ENCODE measurements at places on chromosomes 12 and 14.

DNA sequence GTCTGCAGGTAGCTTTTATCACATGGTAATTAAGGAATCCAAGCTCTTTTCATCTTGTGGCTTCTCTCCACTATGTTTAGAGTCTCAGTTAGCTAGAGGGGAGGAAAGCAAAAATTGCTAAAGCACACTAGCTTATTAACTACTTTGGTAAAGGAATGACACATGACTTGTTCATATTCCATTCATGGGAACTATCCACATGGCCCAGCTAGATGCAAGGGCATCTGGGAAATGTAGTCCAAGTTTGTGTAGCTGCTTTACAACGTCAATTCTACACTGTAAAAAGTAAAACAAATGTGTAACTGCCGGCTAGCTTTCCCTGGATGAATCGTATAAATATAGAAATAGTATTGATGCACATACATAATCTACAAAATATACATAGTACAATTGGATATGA, 244.5 kb upstream of the LRFN5 start:
- no peak for DNase-seq

DNA sequence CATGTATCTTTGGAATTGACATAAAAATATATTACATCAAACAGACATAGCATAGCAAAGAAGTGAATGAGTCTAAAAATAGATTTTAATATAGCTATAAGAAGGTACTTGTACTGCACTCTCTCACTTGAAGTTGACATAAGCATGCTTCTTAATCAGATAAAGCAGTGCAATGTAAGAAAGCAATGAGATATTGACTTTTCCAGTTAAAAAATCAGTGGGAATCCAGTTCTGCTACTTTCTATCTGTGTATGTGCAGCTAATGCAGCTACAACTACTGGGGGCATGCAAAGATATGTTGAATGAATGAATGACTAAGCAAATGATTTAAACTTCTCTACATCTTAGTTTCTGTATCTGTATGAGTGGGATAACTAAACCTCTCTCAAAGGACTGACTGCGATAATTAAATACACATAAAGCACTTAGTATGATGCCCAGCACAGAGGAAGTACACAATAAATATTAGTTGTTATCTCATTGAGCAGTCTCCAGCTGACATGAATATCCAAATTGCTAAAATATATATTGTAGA, 10.3 kb downstream of the WASHC3 start:
- DNase-seq: no peak

GRCh38 chr12:13163868-13164635, 32.5 kb upstream of the EMP1 start:
- no peak for DNase-seq

DNA sequence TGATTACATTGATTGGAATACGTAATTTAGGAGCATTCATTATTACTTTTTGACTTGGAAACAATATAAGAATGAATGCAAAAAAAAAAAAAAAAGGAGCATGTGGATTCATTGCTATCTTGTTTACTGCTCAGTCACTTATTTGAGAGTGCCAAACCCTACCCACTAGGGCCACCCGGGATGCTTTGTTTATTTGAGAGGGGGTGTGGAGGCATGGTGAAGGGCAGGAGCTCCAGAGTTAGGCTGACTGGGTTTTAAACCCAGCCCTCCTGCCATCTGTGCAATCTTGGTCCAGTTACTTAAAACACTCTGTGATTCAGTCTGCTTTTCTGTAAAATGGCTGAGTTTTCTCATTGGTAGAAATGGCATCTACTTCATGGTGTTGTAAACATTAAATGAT, 195.2 kb downstream of the RAD51B start:
- DNase-seq: no peak

- DNase-seq: no peak
Measured at GRCh38 chr12:107670999-107671643, 14.5 kb upstream of the PWP1 start.

- DNase-seq: no peak
Measured at GRCh38 chr14:96409701-96410100, 17.8 kb downstream of the AK7 start.

DNA sequence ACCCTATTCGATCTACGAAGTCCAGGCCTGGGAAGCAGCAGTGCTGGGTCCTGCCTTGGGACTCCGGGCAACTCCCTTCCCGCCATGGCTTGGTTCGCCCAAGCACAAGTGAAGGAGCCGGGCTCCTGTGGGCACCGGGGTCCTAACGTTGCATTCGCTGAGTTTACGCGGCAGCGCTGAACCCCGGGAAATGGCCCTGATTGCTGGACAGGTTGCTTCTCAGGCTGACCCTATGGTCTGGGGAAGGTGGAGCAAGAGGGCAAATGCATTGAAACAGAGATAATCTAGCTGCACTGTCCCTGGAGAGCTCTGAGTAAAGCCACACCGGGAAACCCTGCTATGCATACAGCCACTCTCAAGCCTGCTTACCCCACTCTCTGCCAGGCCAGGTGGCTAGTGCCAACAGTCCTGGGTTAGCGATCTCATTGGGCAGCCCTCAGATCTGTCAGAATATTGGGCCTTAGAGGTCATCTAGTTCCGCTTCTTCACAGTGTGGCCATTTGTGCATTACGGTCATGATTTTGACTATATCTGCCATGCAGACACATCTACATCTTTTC, 11.3 kb downstream of the SYNE3 start:
- DNase-seq: no peak

DNA sequence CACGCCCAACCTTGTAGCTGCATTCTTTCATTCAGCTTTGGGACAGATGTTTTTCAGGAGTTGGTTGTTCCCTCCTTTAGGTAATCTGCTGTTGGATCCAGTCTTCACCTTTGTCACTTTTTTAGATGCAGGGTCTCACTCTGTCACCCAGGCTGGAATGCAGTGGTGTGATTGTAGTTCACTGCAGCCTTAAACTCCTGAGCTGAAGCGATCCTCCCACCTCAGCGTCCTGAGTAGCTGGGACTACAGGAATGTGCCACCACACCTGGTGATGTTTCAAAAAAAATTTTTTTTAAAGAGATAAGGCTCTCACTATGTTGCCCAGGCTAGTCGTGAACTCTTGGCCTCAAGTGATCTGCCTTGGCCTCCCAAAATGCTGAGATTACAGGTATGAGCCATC, 164.3 kb downstream of the KTN1 start:
- no peak for DNase-seq

DNA sequence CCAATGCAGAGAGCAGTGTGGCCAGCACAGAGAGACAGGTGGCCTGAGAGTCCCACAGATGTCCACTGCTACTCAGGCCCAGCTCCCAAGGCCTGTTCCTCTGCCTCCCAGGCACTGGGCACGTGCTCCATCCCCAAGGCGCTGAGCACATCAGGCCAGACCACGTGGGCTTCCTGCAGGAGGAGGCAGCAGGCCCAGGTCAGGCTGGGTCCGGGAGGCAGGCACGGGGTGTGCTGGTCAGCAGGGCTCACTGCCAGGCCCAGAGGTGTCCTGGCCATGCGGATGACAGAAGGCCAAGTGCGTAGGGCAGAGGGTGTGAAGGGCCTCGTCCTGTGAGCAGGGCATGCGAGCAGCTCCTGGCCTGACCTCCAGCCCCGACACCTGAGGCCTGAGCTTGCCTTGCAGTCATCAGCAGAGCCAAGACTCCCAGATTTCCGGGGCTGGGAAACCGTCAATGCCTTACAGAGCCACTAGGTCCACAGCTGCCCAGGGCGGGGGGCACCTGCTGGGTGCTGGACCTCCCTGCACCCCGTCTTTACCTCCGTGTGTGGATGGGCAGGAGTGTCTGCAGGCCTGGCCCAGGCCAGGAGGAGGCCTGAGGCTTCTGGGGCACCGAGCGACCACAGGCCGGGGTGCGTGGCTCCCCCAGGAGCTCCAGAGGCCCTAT, 14.9 kb downstream of the TRMT61A start:
- DNase-seq: no peak

DNA sequence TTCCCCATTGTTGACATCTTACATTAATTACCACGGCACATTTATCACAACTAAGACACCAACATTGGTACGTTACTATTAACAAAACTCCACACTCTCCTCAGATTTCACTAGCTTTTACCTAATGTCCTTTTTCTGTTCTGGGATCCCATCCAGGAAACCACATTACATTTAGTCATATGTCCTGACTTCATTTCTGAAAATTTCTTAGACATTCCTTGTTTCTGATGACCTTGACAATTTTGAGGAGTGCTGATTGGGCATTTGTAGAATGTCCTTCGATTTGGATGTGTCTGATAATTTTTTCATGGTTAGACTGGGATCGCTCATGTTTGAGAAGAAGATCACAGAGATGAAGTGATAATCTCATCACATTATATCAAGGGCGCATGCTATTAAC, 34.6 kb upstream of the ACSM4 start:
- DNase-seq: no peak

GRCh38 chr12:21558100-21558679, 32.1 kb downstream of the SPX start:
- no peak for DNase-seq

- no peak for DNase-seq
Measured at GRCh38 chr12:43835264-43835655, 621 bp upstream of the TMEM117 start.

DNA sequence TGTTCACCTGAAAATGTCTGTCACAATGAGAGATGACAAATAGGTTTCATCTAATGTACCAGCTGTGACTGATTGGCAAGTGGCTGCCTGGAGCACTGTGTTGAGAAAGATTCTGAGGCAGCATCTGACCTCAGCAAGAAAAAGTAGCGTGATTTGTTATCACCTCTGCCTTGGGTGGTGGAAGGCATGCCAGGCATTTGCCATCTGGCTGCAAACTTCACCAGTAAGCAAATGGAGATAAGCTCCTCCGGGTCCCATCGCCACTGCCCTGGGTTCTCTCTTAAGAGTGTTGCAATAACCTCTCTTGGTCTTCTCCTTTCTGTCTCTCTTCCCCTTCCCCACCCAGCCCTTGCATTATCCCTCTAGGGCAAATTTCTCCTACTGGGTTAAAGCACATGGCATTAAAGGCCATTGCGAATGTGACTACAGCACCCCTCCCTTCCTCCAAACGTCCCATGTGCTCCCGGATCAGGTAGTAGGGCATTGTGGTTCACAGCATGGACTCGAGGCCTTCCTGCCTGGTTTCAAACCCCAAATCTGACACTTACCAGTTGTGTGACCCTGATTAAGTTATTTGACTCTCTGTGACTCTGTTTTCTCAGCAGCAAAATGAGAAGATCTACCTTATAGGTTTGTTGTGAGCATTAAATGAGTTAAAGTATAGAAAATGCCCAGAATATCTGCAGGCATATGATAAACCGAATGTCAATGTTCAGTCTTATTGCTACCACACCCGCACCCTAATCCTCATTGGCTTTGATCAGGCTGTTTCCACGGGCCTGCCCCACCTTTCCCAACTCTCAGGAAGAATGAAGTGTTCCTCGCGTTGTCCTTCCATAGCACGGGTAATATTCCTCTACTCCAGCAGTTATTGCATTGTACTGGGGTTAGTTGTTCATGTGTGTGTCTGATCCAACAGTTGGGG, 8.2 kb upstream of the LGALS3 start:
- DNase-seq: no peak

DNA sequence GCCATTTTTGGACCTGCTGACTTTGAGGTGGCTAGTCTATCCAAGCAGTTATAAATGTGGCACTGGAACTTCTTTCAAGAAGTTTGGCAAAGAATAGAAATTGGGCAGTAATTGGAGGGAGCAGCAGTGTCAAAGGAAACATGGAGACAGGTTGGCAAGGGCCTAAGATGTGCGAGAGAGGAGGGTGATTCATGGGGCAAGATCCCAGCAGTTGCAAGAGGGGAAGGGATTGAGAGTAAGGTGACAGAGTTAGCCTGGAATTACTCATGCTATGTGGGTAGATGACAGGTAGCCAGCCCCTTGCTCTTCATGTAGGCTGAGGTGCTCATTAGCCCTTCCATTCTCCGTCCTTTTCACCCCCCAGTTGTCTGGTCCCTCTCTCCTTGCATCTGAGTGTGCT, 42.2 kb downstream of the FBXL14 start:
- DNase-seq: no peak

DNA sequence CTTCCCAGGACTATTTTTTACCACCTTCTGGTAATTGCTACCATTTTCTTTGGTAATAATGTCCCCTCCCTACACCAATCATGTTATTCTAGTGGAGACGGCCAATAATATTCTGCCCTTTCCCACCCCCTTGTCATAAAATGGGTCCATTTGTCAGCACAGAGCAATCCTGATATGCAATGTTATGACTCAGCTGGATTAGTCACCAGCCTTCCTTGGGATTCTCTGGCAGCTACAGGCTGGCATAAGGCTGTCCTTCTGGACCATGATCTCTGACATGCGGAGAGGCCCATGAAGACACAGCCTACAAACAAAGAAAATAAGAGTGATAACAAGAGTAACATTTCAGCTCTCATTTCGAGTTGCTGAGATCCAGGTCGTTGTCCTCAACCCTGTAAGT, 222.0 kb upstream of the CPNE8 start:
- no peak for DNase-seq

- peak; percentile 14 for DNase-seq
Measured at GRCh38 chr12:5965950-5966383, 20.9 kb upstream of the ANO2 start.

DNA sequence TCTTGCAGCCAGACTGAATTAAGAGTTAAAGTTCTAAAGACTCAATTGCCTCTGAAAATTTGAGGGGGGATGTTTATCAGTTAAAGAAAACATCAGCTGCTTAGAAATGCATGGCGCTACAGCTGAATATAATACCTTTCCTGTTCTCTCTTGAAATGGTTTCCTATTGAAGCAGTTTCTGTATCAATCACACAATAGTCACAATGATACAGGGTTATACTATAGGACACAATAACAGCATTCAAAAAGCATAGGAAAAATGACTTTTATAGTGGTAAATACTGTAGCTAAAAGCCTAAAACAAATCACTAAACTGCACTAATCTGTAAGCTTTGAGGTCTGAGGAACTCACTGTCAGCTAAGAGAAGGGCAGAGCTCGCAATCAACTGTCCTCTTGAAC, 15.2 kb downstream of the MDGA2 start:
- no peak for DNase-seq

DNA sequence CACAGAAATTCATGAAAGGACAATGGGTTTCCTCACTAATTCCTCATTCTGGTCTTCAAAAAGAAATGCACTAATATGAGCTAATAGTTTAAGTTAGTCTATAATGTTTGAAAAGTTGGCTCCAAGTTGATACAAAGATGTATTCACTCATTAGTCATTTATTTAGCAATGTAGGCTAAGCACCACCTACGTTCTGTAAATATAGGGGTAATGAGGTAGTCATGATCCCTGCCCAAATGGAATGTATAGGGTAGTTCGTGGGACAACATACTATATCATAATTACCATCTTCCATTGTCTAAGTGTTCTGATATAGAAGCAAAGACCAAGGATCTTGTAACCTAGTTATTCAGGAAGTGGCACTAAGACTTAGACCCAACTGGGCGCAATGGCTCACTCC, 86.5 kb downstream of the DIO2 start:
- DNase-seq: no peak
